ENCODE measurements at places on chromosomes 4 and X. TPM values are rescaled to one million over a fixed set of nuclear protein-coding genes. Genes with fewer than 3 reads are reported as not detected.

Gene INTU
- total RNA-seq: 8.2 TPM

Gene COL4A6
- 2.7 TPM for total RNA-seq

Gene PNCK
- 0.67 TPM for total RNA-seq

Gene SLC4A4
- total RNA-seq: 78.6 TPM

Gene GK
- 31.2 TPM for total RNA-seq

Gene MAGEA2B
- not detected for total RNA-seq

Gene FMR1NB
- not detected for total RNA-seq

Gene CPLX1
- 3.9 TPM for total RNA-seq

Gene DACH2
- not detected for total RNA-seq

Gene ZNF81
- total RNA-seq: 11.8 TPM

Gene DIPK2B
- total RNA-seq: 31.9 TPM

Gene EGF
- 2.6 TPM for total RNA-seq

Gene PNMA3
- 0.28 TPM for total RNA-seq

- no peaks in the 10 kb centered on the region for H3K4me1 ChIP-seq
- H3K27ac ChIP-seq: no peak overlapping the region
- no peak overlapping the region for H3K4me3 ChIP-seq
- H3K27me3 ChIP-seq: no peaks in the 10 kb centered on the region
These were observed 452.9 kb upstream of the AGA start for GRCh38 chr4:177895136-177895535.

GRCh38 chr4:149512501-149512900, 303.1 kb downstream of the IQCM start:
- no peak for DNase-seq
- no peak overlapping the region for H3K4me3 ChIP-seq
- H3K4me1 ChIP-seq: no peaks in the 10 kb centered on the region

GRCh38 chr4:7333801-7334421, 100.8 kb downstream of the PSAPL1 start:
- no peak overlapping the region for H3K4me3 ChIP-seq
- DNase-seq: peak; percentile 61
- H3K4me1 ChIP-seq: no peaks in the 10 kb centered on the region
- no peaks in the 10 kb centered on the region for H3K27me3 ChIP-seq
- H3K36me3 ChIP-seq: no peaks in the 10 kb centered on the region

- no peaks in the 10 kb centered on the region for H3K36me3 ChIP-seq
- H3K4me1 ChIP-seq: no peaks in the 10 kb centered on the region
- H3K27ac ChIP-seq: no peak overlapping the region
- H3K4me3 ChIP-seq: no peak overlapping the region
- DNase-seq: no peak
These were observed 101.1 kb downstream of the ENOX2 start for GRCh38 chrX:130801901-130802300.

DNA sequence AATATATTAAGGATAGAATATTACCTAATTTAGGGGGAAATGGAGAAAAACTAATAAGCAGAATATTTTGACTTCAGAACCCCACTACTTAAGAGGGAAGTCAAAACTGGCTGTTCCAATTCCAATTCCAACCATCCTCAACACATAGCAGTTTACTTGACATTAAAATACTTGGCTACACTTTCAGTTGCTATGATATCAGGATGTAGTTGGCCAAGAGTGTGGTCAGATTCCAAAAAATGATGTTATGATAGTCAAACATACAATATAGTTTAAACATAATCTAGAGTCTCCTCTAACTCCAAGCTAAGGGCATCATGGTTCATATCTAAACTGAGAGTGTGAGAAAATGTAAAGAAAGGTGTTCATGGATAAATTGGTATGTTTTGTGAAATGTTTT, 16.5 kb upstream of the SMIM14 start:
- no peaks in the 10 kb centered on the region for H3K36me3 ChIP-seq
- H3K4me3 ChIP-seq: no peak overlapping the region
- no peak overlapping the region for H3K27ac ChIP-seq
- H3K27me3 ChIP-seq: no peaks in the 10 kb centered on the region

DNA sequence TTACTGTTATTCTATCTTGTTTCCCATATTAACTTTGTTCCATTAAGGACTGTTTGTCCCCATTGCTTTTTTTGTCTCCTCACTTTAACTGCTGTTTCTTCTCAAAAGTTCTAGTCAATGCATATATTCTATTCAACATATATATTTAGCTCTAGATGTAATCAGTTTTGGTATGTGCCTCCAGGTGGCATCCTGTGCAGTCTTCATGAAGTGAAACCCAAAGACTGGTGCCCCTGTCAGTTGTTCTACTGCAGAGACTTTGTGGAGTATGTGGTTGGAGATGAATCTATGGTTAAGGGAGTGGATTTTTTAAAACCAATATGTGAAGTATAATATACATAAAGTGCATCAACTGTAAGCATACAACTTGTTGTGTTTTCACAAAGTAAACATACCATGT, 57.0 kb downstream of the VAMP7 start:
- H3K4me1 ChIP-seq: no peaks in the 10 kb centered on the region
- peaks cover 1% of the 10 kb centered on the region for H3K36me3 ChIP-seq
- H3K4me3 ChIP-seq: no peak overlapping the region

- no peaks in the 10 kb centered on the region for H3K4me1 ChIP-seq
- no peak overlapping the region for H3K4me3 ChIP-seq
- no peak overlapping the region for H3K27ac ChIP-seq
- no peak for DNase-seq
These were observed 84.9 kb upstream of the TAB3 start for GRCh38 chrX:30973784-30974427.

DNA sequence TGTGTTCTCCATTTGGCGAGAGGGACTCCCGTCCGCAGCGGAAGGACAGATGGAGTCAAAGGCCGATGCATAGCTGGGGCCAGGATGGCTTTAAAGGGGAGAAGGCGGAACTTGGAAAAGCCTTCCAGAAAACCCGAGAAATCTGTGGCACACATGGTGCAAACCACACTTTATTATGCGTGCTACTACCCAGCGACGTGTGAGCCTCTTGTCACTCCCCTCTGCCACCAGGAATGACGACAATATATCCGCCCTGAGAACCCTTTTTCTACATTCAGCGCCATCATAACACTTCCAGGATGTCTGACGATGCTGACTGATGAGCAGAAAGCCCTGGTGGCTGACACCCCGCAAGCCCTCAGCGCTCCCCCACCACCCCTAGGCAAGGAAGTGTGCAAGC, 689 bp upstream of the DCHS2 start:
- H3K4me1 ChIP-seq: no peaks in the 10 kb centered on the region
- no peaks in the 10 kb centered on the region for H3K36me3 ChIP-seq
- no peak overlapping the region for H3K4me3 ChIP-seq

DNA sequence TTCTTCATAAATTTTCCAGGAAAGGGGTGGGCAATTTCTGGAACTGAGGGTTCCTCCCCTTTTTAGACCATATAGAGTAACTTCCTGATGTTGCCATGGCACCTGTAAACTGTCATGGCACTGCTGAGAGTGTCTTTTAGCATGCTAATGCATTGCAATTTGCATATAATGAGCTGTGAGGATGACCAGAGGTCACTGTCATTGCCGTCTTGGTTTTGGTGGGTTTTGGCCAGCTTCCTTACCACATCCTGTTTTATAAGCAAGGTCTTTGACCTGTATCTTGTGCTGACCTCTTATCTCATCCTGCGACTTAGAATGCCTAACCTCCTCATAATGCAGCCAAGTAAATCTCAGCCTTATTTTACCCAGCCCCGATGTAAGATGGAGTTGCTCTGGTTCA, 577.8 kb downstream of the NLGN4X start:
- H3K4me3 ChIP-seq: no peak overlapping the region
- DNase-seq: no peak
- no peaks in the 10 kb centered on the region for H3K36me3 ChIP-seq
- no peaks in the 10 kb centered on the region for H3K4me1 ChIP-seq

DNA sequence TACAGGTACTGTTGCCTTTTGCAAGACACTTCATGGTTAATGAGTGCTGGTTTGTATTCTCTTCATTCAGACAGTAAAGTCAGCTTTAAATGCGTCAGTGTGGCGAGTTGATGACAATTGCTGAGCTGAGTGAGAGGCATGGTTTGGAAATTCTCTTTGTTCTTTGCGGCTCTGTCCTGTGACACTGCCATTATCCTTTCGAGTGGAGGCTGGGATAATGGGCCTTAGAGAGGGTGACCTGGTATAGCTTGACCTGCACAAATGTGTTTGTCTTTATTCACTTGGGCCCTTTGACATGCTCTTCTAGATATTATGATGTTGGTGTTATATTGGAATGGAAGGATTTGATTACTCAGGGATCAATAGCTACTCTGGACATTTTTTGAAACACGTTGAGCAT, 208.5 kb upstream of the FAT1 start:
- H3K4me3 ChIP-seq: no peak overlapping the region
- no peak overlapping the region for H3K27ac ChIP-seq
- no peaks in the 10 kb centered on the region for H3K36me3 ChIP-seq
- no peaks in the 10 kb centered on the region for H3K27me3 ChIP-seq
- DNase-seq: no peak

DNA sequence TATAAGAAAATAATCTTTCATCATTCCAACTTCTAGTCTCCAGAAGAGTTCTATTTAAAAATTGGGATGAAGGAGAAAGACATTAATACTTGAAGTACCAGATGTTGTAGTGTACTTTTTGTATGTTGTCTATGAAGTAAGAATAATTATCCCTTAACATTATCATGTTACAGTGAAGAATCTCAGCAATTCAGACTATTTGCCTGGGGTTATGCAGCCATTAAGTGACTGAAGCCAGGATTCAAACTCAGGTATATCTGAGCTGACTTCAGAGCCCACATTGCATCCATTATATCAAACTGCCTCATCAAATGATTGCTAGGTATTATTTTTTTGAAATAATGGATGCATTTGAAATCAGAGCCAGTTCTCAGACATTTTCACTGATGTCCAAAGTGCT, 76.1 kb upstream of the FHDC1 start:
- no peaks in the 10 kb centered on the region for H3K36me3 ChIP-seq
- H3K4me3 ChIP-seq: no peak overlapping the region
- no peaks in the 10 kb centered on the region for H3K27me3 ChIP-seq
- DNase-seq: no peak
- H3K27ac ChIP-seq: no peak overlapping the region

GRCh38 chrX:10009741-10010140, 42.6 kb downstream of the CLDN34 start:
- H3K27ac ChIP-seq: no peak overlapping the region
- H3K4me1 ChIP-seq: peaks cover 7% of the 10 kb centered on the region
- no peak overlapping the region for H3K4me3 ChIP-seq
- peaks cover 8% of the 10 kb centered on the region for H3K27me3 ChIP-seq
- DNase-seq: no peak

- no peak for DNase-seq
- H3K4me3 ChIP-seq: no peak overlapping the region
- no peak overlapping the region for H3K27ac ChIP-seq
- no peaks in the 10 kb centered on the region for H3K27me3 ChIP-seq
These were observed 105.0 kb downstream of the PALLD start for GRCh38 chr4:168601899-168602298.

DNA sequence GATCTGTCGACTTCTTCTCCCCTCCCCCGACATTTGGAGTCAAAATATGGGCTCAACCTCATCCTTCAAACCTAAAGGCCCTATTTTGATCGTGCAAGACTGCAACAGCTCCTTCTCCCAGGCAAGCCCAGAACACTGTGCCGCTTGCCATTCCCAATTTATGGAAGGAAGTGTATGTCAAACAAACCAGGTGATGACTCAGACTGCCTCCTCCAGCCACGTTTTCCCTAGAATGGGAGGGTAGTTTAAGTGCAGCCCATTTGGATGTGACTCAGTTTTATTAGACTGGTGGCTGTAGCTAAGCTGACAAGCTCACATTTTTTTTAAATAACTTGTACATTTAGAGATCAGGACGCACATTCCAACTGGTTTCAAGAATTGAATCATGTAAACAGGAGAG, 570.4 kb upstream of the DIPK2B start:
- H3K4me3 ChIP-seq: no peak overlapping the region
- H3K27me3 ChIP-seq: peaks cover 20% of the 10 kb centered on the region
- no peak for DNase-seq
- peaks cover 12% of the 10 kb centered on the region for H3K4me1 ChIP-seq
- no peaks in the 10 kb centered on the region for H3K36me3 ChIP-seq

- no peak overlapping the region for H3K4me3 ChIP-seq
- H3K36me3 ChIP-seq: no peaks in the 10 kb centered on the region
- H3K27me3 ChIP-seq: no peaks in the 10 kb centered on the region
- DNase-seq: no peak
- H3K27ac ChIP-seq: no peak overlapping the region
These were observed 43.1 kb downstream of the BTC start for GRCh38 chr4:74751247-74751646.

All from lung (tissue), 17 donors.